BJ (cell line): ENCODE measurements at places on chromosomes 4 and X. TPM values are rescaled to one million over a fixed set of nuclear protein-coding genes. Genes with fewer than 3 reads are reported as not detected.

Gene CCDC149
- polyA plus RNA-seq = 10.2 and 11.1 TPM in 2 replicates

Gene MAGEA11
- polyA plus RNA-seq = not detected in 2 replicates

Gene RNF128
- polyA plus RNA-seq = 0.09 and 0.10 TPM in 2 replicates

GRCh38 chr4:110193822-110194761 is 4.3 kb downstream of the ELOVL6 start:
- DNase-seq = no peak

DNA sequence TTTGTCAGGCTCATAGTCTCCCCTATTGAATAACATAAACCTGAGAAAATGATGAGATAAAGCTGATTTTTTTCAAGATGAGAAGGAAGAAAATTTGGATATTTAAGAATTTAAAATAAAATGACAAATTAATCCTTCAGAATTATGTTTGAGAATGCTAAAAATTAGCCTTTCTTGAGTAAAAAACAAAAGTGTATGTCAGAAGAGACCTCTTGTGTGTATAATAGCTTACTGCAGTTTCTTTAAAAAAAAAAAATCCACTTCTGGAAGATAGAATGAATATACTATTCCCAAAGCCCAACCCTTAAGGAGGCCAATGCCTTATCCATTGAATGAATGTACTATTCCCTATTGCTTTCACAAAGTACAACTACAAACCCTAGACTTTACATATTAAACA is 281.8 kb downstream of the RAPGEF2 start:
- no peak for DNase-seq
